ENCODE measurements at places on chromosomes 13 and 19.

GRCh38 chr13:50797091-50797490, 46.4 kb downstream of the DLEU7 start:
- no peak for DNase-seq

- DNase-seq = peak; percentile 31
Measured at GRCh38 chr13:49110122-49110912, 109.8 kb upstream of the MLNR start.

GRCh38 chr19:2952953-2953481, 8.2 kb upstream of the ZNF77 start:
- no peak for DNase-seq

GRCh38 chr13:99506634-99507033, 5.4 kb downstream of the TM9SF2 start:
- no peak for DNase-seq

DNA sequence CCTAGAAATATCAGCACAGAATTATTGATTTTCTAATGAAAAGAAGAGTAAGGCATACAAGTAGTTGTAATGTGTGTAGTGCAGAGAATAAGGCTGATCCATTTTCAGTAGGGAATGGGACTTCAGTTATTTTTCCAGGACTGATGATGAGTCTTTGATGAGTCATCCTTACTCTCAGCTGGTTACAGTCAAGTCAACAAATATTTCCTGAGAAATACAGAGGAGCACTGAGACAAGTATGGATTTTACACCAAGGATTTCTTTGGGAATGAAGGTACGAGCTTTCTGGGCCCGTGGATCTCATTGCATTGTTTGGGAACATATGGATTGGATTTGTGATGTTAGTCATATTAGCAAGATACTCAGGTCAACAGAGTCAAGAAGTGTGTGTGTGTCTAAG, 502.7 kb downstream of the FGF9 start:
- no peak for DNase-seq

DNA sequence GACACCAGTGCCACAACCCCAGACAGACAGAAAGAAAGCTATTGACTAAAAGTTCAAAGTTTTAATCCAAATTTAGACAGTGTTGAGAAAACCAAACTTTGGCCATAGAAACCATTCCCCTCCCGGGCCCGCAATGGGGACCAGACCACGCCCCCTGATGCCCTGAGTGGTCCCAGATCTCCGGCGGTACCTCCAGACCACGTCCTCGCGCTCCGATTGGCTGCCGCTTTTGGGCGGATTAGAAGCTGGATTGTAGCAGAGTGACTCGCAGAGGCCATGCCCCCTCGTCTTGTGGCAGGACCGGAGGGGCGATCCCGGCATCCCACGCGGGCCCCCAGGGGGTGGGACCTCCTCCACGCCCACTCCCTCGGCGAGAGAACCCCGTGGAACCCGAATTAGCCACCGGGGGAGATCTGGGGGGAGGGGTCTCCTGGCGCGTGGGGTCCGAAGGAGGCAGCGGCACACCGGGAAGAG, 797 bp upstream of the HSD17B14 start:
- peak; percentile 49 for DNase-seq

DNA sequence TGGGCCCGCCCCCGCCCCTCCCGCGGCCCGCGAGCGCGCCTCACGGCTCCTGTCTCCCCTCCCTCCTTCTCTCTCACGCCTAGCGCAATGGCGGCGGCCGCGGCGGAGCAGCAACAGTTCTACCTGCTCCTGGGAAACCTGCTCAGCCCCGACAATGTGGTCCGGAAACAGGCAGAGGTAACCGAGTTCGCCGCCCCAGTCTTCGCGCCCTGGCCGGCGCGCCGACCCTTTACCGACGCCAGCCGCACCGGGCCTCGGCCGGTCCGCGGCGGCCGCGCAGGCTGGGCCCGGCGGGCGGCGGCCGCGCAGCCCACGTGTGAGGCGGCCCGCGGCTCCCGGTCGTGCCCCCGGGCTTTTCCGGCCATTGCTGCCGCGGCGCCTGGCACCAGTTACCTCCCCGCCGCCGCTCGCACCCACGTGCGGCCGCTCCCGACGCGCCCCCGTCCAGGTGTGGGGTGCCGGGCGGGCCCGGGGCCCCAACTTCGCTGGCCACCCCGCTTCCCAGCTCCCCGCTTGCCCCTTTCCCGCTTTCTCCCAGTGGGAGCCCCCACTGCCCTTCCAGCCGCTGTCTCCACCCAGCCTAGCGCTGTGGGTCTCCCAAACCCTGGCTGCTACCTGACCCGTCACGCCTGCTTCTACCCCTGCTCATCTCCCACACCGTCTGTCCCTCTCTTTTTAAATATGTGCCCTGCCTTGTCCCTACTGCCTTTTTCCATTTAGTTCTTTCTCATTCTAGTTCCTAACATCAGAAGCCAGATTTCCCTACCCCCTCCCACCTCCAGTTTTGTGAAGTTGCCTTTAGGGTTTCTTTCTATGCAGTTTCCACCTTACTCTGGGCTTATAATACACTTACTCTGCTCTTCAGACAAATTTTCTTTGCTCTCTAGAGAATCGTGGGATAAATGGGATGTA, 23.4 kb downstream of the IPO5 start:
- DNase-seq = peak; percentile 9

- no peak for DNase-seq
Measured at GRCh38 chr13:110233951-110234280, 73.0 kb downstream of the COL4A1 start.

GRCh38 chr19:44796701-44797115, 12.2 kb upstream of the BCAM start:
- no peak for DNase-seq

- no peak for DNase-seq
Measured at GRCh38 chr13:19663416-19663979, 30.0 kb downstream of the MPHOSPH8 start.

DNA sequence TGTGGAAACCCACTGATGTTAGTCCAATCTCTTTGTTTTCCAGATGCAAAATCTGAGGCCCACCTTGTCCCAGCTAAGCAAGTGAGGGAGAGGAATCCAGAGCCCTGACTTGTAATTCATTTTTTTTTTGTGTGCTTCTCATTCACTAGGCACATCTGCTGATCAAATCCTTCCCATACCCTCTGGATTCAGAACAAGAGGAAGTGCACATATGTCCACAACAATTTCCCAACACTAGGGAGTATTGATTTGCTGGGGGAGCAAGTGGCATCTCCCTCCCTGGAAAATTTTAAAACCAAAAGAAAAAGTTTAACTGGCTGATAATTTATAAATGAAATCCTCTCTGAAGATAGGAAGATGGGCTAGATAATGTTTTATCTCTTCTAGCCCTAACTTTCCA, 94.6 kb upstream of the RFC3 start:
- no peak for DNase-seq

DNA sequence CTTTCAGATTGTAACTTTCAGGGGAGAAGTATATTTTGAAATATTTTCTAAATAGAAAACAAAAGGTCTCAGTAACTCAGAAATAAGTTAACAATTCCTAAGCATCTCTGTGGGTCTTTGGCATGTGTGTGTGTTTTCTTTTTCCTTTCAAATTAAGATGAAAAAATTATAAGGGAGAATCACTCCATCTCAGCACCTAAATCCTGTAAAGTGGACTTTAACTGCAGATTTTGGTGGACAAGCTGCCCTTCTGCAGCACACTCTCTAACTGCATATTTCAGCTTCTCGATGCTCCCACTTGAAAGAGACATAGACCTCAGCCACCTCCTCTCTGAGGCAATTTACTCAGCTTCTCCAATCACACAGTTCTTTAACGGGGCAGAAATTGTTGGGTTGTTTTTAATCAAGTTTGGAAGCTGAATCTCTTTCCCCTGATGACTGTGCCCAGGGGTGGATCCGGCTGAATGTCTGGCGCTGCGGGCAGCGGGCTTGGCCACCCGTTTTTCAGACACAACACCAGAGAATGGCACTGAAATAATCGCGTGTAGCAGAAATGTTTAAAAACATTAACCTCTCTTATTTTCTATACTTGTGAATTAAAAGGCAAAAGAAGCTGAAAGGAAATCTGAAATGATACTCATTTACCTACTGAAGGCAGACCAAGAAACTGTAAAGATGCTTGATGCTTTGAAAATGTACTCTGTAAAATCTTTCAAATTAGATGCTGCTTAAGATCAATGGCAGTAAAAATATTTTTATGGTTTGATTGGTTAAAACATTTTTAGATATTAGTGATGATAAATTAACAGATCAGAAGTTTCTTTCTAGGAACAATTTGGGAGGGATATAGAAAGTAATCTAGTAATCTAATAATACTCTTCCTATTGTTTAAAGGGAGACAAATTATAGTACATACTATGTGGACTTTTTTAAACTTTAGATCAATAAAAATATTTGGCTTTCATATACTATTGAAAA, 12.4 kb downstream of the ZIC2 start:
- no peak for DNase-seq

- DNase-seq = no peak
Measured at GRCh38 chr13:65445340-65445739, 1784.8 kb downstream of the PCDH9 start.

DNA sequence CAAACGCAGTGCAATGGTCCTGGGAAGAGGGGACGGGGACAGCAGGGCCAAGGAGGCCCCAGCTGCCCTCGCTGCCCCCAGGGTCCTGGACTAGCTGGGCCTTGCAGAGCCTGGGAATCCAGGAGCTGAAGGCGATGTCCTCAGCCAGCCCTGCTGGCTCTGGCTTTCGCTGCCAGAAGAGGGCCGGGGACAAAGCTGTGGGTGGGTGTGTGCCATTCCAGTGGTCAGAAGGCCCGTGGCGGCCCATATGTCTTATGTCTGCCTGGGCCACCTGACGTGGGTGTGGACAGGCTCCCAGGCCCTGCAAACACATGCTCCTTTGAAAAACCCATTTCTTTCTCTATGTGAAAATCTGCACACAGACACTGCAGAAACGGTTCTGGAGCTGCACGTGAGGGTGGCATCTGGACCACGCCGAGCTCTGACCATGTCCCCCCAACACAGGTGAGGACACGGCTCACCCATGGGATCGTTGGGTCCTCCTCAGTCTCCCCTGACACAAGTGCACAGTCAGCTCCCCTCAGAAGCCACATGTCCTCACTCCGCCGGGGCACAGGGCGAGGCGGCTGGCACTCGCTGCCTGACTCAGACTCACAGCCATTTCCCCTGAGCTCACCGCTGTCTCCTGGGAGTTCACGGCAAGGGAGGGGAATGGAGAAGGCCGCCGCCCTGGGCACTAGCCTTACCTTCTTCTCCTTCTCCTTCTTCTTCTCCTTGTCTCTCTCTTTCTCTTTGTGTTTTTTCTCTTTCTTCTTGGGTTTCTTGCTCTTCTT, 16.9 kb downstream of the IZUMO4 start:
- no peak for DNase-seq

- DNase-seq = no peak
Measured at GRCh38 chr13:51802631-51803418, 1.1 kb downstream of the DHRS12 start.

GRCh38 chr19:10292206-10292788, 2.5 kb downstream of the ICAM5 start:
- peak; percentile 55 for DNase-seq

DNA sequence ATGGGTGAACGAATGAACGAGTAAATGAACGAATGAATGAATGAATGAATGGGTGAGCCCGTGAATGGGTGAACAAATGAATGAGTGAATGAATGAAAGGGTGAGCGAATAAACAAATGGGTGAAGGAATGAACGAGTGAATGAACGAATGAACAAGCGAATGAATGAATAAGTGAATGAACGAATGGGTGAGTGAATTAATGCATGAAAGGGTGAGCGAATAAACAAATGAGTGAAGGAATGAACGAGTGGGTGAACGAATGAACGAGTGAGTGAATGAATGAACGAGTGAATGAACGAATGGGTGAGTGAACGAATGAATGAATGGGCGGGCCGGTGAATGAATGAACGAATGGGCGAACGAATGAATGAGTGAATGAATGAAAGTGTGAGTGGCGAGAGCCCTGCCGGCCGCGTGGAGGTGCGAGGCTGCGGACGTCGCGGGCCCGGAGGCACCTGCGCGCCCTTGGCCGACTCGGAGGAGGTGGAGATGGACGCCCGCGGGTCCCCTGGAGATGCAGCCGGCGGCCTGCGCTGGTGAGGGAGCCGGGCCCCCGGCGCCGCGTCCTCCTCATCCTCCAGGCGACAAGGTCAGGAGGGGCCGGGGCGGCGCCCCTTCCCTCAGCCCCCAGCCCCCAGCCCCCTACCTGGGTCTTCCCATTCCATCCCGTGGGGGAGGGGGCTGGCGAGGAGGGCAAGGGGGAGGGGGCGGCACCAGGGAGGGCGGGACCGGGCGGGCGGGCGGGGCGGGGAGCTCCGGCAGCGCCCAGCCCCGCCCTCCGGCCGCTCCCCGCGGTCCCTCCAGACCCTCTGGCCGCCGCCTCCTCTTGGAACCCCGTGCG, 15.4 kb downstream of the ANKRD24 start:
- DNase-seq = no peak

GRCh38 chr19:40213882-40214570, 4.2 kb downstream of the TTC9B start:
- DNase-seq = no peak

DNA sequence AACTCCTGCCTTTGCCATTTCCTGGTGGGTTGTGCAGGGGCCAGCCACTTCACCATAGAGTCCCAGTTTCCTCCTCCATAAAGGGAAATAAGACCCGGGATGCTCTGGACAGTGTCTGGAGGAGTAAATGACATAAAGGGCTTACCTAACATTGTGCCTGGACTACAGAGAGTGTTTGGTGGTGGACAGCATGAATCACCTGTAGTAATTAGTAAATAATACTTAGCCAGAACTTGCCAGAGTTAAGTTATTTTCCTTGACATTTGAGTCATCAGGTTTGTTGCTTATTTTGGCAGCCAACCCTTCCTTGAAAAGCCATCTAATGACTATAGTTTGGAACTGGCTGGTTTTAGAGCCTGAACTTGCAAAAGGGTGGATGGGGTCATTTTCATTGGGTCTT, 159.2 kb downstream of the SLC7A1 start:
- no peak for DNase-seq

GRCh38 chr19:32977280-32977679, 5.2 kb downstream of the FAAP24 start:
- no peak for DNase-seq

- DNase-seq = no peak
Measured at GRCh38 chr19:40407714-40408597, 5.2 kb downstream of the PRX start.

DNA sequence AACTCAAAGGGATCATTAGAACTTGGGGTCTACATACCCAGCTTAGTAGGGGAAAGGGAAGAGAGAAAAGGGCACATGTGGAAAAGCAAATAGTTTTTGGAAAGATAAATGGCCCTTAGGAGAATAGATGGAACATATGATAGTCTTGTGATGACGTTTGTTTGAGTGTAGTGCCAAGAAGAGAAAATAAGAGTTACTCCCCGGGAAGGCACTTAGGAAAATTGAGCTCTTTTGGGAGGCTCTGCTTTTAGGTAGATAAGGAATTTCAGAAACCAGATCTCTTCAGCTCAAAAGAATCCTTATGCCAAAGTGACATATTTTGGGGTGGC, 44.8 kb upstream of the SERTM1 start:
- DNase-seq = no peak

DNA sequence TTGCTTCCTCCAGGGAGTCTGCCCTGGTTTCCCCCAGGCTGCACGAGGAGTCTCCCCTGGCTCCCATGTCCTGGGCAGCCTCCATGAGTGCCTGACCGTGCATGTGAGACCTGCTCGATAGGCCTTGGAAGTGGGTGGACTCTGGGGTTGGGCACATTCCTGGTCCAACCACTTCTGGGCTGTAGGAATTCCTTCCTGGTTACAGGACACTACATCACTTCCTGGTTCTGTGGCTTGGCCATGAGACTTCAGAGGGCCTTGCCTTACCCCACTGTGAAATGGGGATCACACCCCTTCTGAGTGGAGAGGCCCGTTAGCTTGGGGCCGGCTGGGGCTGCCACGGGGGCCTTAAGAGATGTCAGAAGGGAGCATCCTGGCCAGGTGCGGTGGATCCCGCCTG, 4.0 kb upstream of the ZNF628 start:
- no peak for DNase-seq

GRCh38 chr19:44762038-44762437, 13.5 kb downstream of the BCL3 start:
- DNase-seq = no peak

GRCh38 chr13:28983641-28984040, 163.5 kb downstream of the MTUS2 start:
- DNase-seq = no peak

All from stimulated activated CD8-positive, alpha-beta memory T cell treated with anti-CD3 and anti-CD28 coated beads, Interleukin-4, amount 100 ng/mL, for 4 hours (primary cell).